GM13976 (cell line): ENCODE measurements at places on chromosomes 6 and 20.
A peak's percentile ranks its signal among the peaks of the same experiment; 100 is the strongest.

- DNase-seq, result no peak
Observed at GRCh38 chr6:21928827-21929226, 335.3 kb downstream of the SOX4 start.

- no peak for DNase-seq
Observed at GRCh38 chr6:132115714-132116366, 164.7 kb upstream of the CCN2 start.

GRCh38 chr6:48973491-48973890 is 489.6 kb downstream of the MMUT start:
- DNase-seq, result no peak

DNA sequence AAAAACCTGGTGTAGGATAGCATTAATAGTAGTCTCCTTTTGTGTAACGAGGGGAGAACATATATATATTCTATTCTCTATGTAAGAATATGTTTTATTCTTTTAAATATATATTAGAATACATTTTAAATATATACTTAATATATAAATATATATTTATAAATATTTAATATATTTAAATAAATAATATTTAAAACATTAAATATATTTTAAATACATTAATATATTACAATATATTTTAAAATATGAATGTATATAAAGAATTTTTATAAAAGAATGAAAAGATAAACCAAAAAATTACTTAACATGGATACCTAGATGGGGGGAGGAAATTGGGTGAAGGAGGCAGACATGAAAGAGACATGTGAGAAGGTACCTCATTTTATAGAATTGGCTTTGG is 53.0 kb upstream of the ZNF831 start:
- no peak for DNase-seq

- no peak for DNase-seq
Observed at GRCh38 chr6:149337320-149337719, 19.8 kb downstream of the TAB2 start.

DNA sequence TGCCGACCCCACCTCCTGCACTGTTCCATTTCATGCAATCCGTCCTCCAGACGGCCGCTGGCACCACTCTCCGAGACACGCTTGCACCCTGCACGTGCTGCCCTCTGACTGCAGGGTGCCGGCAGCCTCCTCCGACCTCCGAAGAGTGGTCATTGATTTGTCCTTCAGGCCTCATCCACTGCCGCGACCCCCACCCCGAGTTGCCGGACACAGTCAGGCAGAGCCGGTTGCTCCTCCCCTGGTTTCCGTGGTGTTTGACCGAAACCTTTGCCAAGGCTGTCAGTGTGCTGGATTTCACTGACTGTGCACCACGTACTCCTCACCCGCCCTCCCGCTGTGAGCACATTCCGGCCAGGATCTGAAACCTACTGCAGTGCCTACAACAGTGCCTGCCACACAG is 156.4 kb upstream of the PDE10A start:
- DNase-seq, result no peak

GRCh38 chr6:85429346-85429745 is 20.5 kb upstream of the NT5E start:
- DNase-seq, result no peak

DNA sequence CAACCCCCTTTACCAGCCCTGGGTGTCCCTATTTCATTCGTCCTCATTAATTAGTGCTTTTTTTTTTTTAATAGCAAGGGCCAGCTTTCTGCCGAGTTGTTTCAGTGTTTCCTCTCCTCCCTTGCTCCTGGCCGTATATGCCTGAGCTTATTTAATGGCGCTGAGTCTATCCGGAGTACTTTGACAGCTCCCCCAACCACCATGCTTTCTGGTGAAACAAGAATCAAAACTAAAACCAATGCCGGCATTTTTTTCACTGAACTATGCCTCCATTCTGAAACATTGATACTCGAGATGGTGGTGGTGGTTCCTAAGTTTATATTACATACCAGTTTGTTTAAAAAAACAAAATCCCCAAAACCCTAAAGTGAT is 1.2 kb downstream of the DCBLD1 start:
- peak; percentile 59 for DNase-seq

DNA sequence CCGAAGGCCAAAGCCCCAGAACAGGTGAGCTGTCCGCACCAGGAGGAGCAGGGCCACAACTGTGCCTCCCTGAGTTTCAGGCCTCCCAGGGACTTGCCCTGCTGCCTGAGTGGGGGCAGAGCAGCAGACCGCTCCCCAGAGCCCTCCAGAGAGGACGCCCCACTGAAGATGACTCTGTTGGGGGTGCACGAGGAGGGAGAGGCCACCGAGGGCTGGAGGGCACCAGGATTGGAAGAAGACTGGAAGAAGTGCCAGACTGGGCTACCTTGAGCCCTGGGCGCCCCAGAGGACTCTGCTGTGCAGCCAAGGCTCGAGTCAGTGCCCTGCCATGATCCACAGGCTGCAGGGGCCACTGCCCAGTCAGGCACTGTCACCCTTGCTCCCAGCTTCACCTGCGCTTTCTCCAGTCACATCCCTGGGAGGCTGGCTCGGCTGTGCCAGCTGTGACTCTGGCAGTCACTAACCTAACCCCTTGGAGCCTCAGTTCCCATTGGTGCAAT is 11.3 kb downstream of the CST7 start:
- no peak for DNase-seq
